ENCODE measurements at places on chromosomes 7 and 10.
A peak's percentile ranks its signal among the peaks of the same experiment; 100 is the strongest.

GRCh38 chr7:116438267-116438666 is 61.3 kb upstream of the CAV2 start:
- no peak for DNase-seq

DNA sequence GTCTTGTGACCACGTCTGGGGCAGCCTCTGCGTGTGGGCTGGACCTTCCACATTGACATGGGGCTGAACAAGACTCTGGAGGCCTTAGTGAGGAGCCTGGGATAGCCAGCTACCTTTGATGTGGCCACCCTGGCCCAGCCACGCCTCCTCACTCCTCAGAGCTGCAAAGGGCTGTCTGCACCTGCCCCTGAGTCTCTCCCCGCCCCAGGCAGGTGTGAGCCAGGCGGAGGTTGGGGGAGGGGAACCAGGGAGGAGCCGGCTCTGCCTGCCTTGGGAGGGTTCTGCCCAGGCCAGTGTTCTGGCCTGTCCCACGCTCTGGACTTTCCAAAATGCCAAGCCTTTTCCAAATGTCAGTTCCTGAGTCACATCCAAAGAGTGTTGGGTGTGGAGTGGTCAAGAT is 72.2 kb downstream of the GTF2IRD1 start:
- no peak for DNase-seq

DNA sequence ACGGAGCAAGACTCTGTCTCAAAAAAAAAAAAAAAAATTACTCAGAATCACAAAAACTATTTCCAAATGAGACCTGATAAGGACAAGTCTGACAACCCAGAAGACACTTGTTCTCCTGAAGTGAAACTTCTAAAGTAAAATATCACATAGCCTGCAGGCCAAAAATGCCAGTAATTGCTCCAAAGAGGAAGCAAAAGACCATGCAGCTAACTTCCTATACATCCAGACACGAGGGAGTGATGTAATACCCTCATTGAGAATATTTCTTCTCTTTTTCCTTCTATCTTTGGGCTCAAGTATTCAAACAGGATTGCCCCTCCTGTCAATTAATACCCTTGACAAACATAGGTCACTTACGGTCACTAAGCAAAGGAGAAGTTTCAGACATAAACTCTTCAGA is 31.2 kb downstream of the ARMH3 start:
- DNase-seq, result no peak

GRCh38 chr7:128946936-128947830 is 9.5 kb downstream of the IRF5 start:
- DNase-seq, result no peak

DNA sequence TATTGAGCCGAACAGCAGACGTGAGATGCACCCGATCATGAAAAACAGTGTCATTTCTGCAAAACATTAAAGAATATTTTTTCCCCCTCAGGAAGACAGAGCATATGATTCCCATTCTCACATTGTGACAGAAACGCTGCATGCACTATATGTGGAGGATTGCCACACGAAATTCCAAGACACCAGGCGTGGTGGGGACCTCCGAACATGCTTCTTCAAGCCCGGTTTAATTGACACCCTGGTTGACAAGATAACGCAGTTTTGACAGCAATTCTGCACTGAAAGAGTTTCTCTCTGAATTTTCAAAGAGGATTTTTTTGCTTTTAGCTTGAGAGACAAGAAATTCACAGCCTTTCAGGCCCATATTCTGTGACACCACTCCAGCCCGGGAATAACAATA is 442.8 kb upstream of the NRP1 start:
- no peak for DNase-seq

DNA sequence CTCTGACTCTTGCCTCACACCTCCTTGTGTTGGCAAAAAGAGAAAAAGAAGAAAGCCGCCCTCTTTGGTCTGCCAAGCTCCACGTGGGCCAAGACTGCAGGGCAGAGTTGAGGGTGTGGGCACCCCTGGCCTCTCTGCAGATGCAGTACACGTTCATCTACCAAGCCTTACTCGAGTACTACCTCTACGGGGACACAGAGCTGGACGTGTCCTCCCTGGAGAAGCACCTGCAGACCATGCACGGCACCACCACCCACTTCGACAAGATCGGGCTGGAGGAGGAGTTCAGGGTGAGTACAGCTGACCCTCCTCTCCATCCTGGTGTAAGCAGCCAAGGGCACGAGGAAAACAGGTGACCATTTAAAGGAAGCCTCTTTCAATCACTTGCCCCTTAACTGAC is 56.1 kb downstream of the MKI67 start:
- no peak for DNase-seq

DNA sequence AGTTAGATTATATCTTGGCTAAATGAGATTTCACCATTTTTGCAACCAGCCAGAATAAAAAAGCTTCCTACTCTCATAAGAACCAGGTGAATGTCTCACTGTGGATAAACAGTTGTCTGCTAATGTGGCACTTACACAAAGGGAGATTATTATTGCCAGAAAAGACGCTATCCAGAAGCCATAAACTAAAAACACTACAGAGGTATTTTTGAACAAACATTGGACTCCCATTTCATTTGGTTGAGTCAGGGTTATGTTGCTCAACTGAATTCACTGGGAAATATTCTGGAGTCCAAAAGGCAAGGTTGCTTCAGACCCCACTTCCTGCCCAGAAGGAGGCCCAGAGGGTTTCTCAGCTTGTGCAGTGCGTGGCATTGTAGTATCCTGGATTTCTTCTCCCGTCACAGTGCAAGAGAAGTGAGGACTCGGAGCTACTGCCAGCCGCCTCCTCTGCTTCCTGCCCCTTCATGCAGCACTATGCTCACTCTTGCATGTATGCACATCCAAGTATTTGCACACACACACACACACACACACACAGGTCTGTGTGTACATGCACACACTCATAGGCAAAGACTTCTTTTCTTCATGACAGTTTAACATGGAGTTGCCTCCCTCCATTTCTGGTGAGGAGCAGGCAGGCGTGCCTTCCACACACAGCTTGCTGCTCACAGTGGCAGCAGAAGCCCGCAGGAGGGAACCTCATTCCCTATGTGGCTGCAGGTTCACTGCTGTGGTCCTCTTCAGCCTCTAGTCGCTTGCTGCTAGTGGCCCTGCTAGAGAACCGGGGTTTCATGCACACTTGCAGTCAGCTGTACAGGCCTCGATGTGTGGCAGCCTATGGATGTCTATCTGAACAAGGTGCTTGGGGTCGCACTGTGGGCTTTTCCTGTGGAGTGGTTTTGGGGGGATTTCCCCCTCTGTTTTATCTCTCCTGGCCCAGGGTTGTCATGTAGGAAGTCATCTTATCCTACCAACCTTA is 10.1 kb downstream of the DENND10 start:
- peak; percentile 77 for DNase-seq

Data from AG08396 (cell line).